ENCODE measurements at places on chromosomes 4 and X.
A peak's percentile ranks its signal among the peaks of the same experiment; 100 is the strongest.

DNA sequence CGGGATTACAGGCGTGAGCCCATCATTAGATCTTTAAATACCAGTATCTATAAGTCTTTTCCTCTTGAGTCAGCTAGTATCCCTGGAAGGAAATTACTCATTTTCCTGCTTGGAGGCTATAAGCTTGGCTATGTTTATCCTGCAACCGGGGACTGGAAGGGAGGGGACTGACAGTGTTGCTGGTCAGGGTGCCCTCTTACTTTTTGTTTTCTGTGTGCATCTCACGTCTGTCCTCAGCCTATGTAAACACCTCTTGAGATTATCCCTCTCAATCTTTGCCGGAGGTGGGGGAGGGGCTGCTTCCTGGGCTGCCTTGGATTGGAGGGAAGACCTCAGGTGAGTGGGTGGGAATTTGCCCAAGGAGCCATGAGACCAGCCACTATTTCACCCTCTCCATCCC, 37.0 kb downstream of the HTT start:
- no peak for DNase-seq

- DNase-seq: peak; percentile 28
Observed at GRCh38 chrX:46574774-46575381, 1.3 kb downstream of the CHST7 start.

- no peak for DNase-seq
Observed at GRCh38 chr4:100895556-100896197, 377.9 kb upstream of the EMCN start.

DNA sequence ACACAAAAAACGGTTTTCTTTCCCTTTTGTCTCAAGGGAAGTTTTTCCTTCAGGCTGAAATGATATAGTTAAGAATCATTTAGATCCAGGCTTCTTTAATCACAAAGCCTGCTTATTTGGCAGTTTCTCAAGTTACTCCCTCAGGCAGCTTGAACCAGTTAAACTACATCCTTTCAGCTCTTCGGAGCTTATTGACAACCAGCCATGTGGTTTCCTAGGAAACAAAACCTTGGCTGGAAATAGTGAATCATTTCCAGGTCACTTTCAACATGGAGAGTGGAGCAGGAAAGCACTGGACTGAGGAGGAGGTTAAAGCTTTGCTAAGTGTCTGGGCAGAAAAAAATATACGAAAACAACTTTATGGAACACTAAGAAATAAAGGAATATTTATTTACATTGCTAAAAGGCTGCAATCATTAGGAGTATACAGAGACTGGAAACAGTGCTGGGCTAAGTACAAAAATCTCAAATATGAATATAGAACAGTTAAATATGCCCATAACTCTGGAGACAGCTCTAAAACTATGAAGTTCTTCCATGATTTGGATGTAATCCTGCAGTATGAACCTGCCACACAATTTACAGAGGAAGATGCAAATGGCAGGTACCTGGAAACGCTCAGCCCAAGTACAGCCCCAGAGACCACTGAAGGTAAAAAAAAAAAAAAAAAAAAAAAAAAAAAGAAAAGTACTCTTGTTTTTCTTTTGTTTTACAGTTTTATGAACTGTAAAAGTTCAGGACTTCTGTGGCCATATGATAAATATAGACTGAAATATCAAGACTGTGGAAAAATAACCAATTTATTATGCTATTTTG, 23.2 kb upstream of the AASDH start:
- peak; percentile 55 for DNase-seq

GRCh38 chrX:10171249-10171648, 14.5 kb downstream of the CLCN4 start:
- no peak for DNase-seq

- peak; percentile 20 for DNase-seq
Observed at GRCh38 chr4:153022241-153022715, 86.2 kb downstream of the FHDC1 start.

GRCh38 chr4:3658530-3658913, 107.7 kb upstream of the ADRA2C start:
- no peak for DNase-seq

- no peak for DNase-seq
Observed at GRCh38 chr4:170420255-170420693, 330.5 kb upstream of the AADAT start.

DNA sequence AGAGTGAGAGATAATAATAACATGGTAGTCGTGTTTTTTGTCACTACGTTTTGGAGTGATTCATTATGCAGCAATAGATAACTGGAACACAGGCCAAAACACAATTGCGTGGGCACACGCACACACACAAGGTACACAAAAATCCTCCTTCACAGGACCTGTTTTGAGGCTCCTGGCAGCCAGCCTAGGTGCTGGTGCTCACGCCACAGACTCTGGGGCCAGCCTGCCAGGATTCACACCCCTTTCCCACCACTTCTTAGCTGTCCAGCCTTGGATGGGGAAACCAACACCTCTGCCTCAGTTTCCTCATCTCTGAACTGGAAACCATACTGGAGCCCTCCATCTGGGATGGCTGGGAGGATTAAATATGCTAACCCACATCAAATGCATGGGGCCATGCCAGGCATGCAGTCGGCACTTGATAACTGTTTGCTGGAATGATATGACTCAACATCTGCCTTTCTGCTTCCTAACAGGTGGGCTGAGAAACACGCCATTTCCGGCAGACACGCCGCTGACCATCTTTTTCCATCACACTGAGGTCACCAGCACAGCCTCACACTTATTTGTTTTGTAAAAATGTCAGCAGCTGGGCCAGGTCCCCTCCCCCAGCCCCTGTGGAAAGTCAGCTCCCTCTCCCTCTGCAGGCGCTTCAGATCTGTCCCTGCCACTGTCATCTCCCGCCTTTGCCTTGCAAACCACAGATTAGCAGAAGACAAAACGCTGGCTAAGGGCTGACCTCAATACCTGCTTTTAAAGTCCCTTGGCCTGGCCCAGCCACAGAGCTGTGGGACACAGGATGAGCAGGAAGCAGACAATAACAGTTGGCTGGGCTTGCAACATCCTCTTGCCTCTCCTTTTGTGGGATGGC, 237.5 kb downstream of the BCOR start:
- DNase-seq: no peak

DNA sequence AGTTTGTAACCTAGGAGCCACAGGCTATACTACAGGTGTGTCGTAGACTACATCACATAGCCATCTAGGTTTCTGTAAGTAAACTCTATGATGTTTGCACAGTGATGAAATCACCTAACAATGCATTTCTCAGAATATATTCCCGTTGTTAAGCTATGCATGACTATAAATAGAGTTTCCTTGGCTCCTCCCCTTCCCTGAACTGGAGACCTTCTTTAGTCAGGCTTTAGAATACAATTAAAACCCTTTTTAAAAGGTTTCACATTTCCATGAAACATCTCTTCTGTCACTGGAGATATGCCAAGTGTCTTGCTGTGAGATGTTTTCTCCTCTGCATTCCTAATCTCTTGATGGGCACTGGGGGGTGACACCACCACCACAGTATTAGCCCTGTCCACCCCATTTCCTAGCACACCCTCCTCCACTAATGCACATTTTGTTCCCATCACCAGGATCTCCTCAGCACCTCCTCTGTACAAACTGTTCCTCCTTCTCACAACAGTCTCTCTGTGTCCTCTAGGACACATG, 334.6 kb upstream of the CPEB2 start:
- DNase-seq: no peak

GRCh38 chr4:122091397-122091796, 60.7 kb upstream of the BLTP1 start:
- peak; percentile 2 for DNase-seq

DNA sequence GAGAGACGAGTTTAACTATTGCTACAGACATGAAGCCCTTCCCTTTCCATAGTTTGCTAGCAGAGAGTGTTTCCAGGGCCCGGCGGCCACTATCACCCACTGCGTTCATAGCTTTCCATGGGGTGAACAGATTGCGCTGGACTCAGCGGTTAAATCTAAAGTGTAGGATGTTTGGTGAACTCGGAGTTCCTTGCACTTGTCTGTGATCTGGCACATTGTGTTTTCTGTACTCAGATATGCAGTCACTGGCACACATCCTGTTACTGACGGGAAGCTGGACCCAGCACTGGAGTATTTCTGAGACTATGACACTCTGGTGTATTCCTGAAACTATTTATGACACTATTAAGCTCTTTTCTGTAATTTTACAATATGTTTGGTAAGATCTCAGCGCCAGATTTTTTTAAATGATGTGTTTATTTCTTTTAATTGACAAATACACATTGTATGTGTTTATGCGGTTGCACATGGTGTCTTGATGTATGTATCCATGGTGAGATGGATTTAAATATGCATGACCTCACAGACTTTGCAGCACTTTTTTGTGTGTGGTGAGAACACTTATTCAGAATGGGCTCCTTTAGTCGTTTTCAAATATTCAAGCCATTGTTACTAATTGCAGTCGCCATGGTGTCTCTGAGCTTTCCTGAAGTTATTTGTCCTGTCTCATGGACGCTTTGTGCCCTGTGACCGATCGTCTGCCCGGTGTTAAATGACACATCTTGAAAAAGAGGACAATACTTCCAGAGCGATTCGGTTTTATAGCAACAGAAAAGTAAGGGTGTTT, 14.1 kb downstream of the CD99 start:
- no peak for DNase-seq

DNA sequence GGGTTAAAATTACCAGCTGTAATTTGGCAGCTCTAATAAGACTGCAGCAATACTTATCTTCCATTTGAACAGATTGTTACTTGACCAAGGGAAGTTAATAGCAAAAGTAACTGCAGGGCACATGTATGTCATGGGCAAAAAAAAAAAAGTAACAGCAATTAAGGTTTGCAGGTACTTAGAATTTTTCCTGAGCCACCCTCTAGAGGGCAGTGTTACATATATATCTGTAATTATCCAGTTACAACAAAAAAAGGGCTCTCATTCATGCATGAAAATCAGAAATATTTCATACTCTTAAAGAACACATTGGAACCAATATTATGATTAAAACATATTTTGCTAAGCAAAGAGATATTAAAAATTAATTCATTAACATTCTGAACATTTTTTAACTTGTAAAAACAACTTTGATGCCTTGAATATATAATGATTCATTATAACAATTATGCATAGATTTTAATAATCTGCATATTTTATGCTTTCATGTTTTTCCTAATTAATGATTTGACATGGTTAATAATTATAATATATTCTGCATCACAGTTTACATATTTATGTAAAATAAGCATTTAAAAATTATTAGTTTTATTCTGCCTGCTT, 25.1 kb downstream of the XIAP start:
- no peak for DNase-seq

DNA sequence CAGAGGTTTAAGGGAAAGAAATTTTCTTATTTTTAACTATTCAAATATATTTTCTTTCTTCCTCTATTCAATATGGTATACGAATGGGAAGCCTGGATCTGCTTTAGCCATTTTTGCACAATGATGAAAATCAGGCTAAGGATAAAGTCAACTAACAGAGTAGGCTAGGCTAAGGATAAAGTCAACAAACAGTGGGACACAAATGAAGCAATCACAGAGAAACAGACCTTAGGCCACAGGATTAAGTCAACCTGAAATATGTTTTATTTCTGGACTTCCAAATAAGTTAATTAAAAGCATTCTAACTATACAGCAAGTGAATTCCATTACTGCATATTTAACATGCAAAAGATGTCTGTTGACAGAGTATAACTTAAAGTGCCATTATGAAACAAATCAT, 17.0 kb downstream of the DYNLT3 start:
- DNase-seq: no peak

DNA sequence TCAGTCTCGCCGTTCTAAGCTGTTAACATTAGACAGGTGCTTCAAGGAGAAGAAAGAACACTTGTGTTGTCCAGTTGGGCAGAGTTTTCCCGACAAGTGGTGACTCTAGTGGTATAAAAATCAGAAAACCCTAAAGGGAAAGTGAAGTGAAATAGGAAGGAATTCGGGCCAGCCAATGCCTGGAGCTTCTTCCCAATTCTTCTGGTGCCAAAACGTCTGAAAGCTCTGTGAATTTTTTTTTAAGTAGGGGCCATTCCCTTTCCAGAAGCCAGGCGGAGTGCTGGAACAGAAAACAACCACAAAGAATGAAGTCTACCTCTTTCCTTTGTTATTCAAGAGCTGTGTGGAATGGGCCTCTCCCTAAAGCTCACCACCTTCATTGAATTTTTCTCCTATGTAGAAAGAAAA, 43.1 kb upstream of the PPARGC1A start:
- no peak for DNase-seq

GRCh38 chrX:76517544-76517943, 90.0 kb downstream of the MAGEE1 start:
- DNase-seq: no peak

GRCh38 chr4:174036576-174036975, 246.9 kb downstream of the FBXO8 start:
- DNase-seq: peak; percentile 9

- no peak for DNase-seq
Observed at GRCh38 chr4:164108971-164109370, 614.5 kb downstream of the TMA16 start.

DNA sequence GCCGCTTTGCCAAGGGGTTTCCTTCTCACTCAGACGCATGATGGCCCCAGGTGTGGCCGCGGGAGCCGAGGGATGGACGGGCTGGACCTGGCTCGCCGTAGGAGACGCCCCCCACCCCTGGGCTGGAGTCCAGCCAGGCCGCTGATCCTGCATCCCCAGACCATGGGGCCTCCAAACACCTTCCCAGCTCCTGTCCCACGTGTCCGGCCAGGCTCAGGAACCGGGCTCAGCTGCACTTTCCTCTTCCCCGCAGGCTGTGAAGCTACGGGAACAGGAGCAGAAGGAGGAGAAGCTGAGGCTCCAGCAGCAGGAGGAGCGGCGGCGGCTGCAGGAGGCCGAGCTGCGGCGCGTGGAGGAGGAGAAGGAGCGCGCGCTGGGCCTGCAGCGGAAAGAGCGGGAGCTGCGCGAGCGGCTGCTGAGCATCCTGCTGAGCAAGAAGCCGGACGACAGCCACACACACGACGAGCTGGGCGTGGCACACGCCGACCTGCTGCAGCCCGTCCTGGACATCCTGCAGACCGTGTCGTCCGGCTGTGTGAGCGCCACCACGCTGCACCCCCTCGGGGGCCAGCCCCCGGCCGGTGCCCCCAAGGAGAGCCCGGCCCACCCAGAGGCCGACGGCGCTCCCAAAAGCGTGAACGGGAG, 9.1 kb downstream of the AKAP17A start:
- DNase-seq: no peak

DNA sequence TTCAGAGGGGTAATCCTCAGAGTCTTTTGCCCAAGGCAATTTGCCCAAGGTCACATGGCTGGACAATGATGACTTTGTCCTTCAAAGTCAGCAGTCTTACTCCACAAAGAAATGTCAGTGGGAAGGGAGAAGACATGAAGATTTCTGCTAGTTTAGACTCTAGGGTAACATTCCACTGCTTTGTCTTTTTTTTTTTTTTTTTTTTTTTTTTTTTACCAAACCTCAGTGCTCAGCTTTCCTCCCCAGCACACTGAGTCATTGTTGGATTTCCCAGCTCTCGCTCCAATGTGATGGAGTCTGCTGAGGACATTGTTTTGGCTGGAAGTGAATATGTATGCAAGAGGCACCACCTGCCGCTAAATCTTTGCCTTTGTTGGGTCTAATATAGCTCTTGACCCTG, 7.2 kb upstream of the C1QTNF7 start:
- no peak for DNase-seq

Data from NCI-H510A (cell line).